ENCODE measurements at places on chromosomes 5 and 9.

GRCh38 chr5:60483050-60483449 lies 216.9 kb downstream of the DEPDC1B start:
- H3K27ac ChIP-seq, result no peak overlapping the region
- H3K27me3 ChIP-seq, result no peaks in the 10 kb centered on the region
- H3K36me3 ChIP-seq, result no peaks in the 10 kb centered on the region
- no peak for DNase-seq
- no peaks in the 10 kb centered on the region for H3K4me1 ChIP-seq

DNA sequence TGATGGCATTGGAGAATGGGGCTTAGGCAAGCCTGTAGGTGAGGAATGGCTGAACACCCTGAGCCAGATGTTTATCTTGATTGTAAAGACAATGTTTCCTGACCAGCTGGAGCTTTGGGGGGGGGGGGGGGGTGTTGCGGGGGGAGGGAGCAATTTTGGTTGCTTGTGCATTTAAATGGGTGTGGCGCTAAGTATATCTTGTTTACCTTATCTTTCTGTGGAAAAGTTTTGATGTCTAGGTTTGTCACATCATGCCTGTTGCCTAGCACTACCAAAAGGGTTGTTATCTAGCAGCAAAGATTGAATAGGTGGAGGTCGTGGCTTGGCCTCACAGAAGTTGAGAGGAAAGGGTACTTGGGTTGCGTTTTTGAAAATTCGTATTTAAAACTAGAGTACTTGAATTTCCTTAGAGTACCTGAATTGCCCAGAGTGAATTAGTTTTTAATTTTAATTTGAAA lies 1.3 kb downstream of the SMAD5 start:
- no peaks in the 10 kb centered on the region for H3K27me3 ChIP-seq
- H3K4me1 ChIP-seq, result peaks cover 29% of the 10 kb centered on the region
- H3K4me3 ChIP-seq, result peak overlapping the region; percentile 86
- DNase-seq, result no peak
- H3K36me3 ChIP-seq, result no peaks in the 10 kb centered on the region

DNA sequence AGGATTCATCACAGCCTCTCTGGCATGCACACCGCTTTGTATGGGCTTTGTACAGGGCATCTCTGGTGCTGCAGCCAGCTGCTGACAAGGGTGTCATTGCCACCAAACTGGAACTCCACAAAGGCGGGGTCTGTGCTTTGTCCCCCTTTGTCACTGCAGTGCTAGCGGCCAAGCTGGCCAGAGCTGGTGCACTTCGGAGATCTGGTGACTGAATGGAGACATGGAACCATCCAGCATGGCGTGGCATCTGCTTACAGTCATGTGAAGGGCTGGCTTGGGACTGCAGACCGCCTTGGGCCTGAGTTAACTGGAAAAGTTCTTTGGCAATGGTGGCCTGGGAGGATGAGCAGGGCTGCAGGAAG lies 18.7 kb upstream of the COL5A1 start:
- no peaks in the 10 kb centered on the region for H3K4me1 ChIP-seq
- no peaks in the 10 kb centered on the region for H3K36me3 ChIP-seq
- H3K27me3 ChIP-seq, result no peaks in the 10 kb centered on the region
- no peak for DNase-seq

DNA sequence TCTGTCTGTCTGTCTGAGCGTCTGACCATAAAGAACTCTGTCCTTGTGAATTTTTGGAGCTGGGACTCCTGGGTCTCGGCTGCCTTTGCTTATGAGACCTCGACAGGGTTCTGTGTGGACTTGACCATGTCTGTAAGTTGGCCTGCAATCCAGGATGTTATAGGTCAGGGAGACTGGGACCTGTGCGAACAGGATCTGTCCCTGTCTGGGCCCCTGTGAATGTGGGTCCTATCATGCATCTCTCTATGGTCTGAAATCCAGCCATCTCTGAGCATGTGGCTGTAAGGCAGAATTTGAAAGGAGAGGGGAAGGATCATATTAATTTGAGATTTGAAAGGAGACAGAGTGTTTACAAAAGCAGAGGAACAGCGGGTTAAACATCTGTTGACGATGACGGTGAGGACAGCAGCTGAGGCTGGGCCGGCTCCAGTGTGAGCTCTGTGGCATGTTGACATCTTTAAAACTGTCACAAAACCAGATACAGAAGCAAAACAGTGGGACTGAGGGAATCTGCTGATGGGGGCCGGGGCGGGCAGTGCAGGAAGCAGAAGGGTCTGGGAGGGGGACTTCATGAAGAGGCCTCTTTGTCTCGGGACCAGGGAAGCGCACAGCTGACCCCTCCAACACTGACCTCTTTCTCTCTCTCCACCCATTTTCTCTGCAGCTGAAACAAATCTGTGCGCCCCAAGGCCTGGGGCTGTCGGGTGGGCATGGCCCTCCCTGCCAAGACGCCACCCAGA lies 19.1 kb upstream of the MVB12B start:
- no peaks in the 10 kb centered on the region for H3K36me3 ChIP-seq
- H3K4me3 ChIP-seq, result no peak overlapping the region
- no peak for DNase-seq
- no peaks in the 10 kb centered on the region for H3K4me1 ChIP-seq

GRCh38 chr9:32161209-32161608 lies 223.2 kb upstream of the ACO1 start:
- no peaks in the 10 kb centered on the region for H3K27me3 ChIP-seq
- DNase-seq, result no peak
- no peak overlapping the region for H3K4me3 ChIP-seq
- no peaks in the 10 kb centered on the region for H3K36me3 ChIP-seq

GRCh38 chr9:111842313-111842712 lies 47.6 kb upstream of the SHOC1 start:
- no peak overlapping the region for H3K27ac ChIP-seq
- H3K27me3 ChIP-seq, result no peaks in the 10 kb centered on the region
- H3K4me1 ChIP-seq, result no peaks in the 10 kb centered on the region

- H3K36me3 ChIP-seq, result no peaks in the 10 kb centered on the region
- no peak overlapping the region for H3K27ac ChIP-seq
- H3K4me1 ChIP-seq, result no peaks in the 10 kb centered on the region
- H3K4me3 ChIP-seq, result no peak overlapping the region
- H3K27me3 ChIP-seq, result no peaks in the 10 kb centered on the region
- DNase-seq, result no peak
Measured at GRCh38 chr9:105854783-105855724, 160.7 kb downstream of the TMEM38B start.

DNA sequence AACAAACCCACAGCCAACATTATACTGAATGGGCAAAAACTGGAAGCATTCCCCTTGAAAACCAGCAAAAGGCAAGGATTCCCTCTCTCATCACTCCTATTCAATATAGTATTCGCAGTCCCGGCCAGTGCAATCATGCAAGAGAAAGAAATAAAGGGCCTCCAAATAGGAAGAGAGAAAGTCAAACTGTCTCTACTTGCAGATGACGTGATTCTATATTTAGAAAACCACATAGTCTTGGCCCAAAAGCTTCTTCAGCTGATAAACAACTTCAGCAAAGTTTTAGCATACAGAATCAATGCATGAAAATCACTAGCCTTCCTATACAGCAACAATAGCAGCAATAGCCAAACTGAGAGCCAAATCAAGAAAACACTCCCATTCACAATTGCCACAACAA lies 333.7 kb upstream of the EDIL3 start:
- H3K27ac ChIP-seq, result no peak overlapping the region
- no peak overlapping the region for H3K4me3 ChIP-seq
- no peak for DNase-seq
- H3K36me3 ChIP-seq, result no peaks in the 10 kb centered on the region

GRCh38 chr9:74755355-74755754 lies 132.4 kb downstream of the TRPM6 start:
- H3K36me3 ChIP-seq, result no peaks in the 10 kb centered on the region
- DNase-seq, result no peak
- H3K4me3 ChIP-seq, result no peak overlapping the region

- no peaks in the 10 kb centered on the region for H3K4me1 ChIP-seq
- no peak overlapping the region for H3K4me3 ChIP-seq
- H3K27me3 ChIP-seq, result no peaks in the 10 kb centered on the region
- H3K27ac ChIP-seq, result no peak overlapping the region
- no peaks in the 10 kb centered on the region for H3K36me3 ChIP-seq
Measured at GRCh38 chr5:154676508-154676907, 78.7 kb upstream of the LARP1 start.

GRCh38 chr5:34849253-34849652 lies 10.3 kb downstream of the TTC23L start:
- H3K27me3 ChIP-seq, result no peaks in the 10 kb centered on the region
- no peaks in the 10 kb centered on the region for H3K36me3 ChIP-seq
- no peak overlapping the region for H3K27ac ChIP-seq
- no peak for DNase-seq
- no peaks in the 10 kb centered on the region for H3K4me1 ChIP-seq

GRCh38 chr5:83662558-83662957 lies 58.1 kb downstream of the HAPLN1 start:
- H3K27ac ChIP-seq, result no peak overlapping the region
- no peaks in the 10 kb centered on the region for H3K27me3 ChIP-seq
- no peak overlapping the region for H3K4me3 ChIP-seq
- DNase-seq, result no peak

DNA sequence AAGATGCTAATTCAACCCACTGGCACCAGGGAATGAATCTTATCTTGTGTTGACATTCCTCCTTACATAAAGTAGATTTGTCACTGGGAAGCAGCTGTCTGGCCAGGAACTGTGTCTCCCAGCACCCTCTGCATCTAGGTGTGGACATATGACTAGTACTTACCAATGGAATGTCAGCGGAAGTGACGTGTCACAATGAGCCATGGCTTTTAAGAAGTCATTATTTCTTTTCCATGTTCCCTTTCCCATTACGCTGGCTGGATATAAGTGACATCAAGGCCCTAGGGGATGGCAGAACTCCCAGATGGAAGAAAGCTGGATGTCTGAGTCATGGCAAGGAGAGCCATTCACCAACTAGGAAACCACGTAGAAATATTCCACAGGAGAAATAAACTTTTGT lies 84.7 kb upstream of the MAST4 start:
- H3K4me3 ChIP-seq, result no peak overlapping the region
- no peaks in the 10 kb centered on the region for H3K4me1 ChIP-seq
- no peaks in the 10 kb centered on the region for H3K27me3 ChIP-seq
- DNase-seq, result no peak
- H3K27ac ChIP-seq, result no peak overlapping the region

GRCh38 chr9:81416476-81417298 lies 272.7 kb downstream of the TLE1 start:
- H3K36me3 ChIP-seq, result no peaks in the 10 kb centered on the region
- H3K4me3 ChIP-seq, result no peak overlapping the region
- H3K4me1 ChIP-seq, result peaks cover 10% of the 10 kb centered on the region
- H3K27me3 ChIP-seq, result no peaks in the 10 kb centered on the region

GRCh38 chr5:64312491-64312890 lies 146.8 kb downstream of the RNF180 start:
- no peak overlapping the region for H3K4me3 ChIP-seq
- no peaks in the 10 kb centered on the region for H3K4me1 ChIP-seq
- no peak for DNase-seq

DNA sequence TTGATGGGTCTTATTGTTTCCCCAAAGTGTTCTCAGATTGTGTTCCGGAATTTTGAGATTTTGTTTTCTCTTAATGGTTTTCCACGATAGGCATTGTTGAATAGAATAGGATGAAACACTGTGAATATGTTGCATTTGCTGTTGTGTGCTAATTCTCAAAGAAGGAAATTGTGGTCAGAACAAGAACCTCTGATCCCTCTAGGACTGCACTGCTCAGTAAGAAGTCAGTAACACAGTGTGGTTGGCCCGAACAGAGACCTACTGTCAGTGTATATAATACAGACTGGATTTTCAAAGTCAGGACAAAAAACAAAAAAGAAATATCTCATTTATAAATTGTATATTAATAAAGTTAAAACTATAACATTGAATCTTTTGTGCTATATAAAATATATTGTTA lies 494.8 kb downstream of the MAT2B start:
- H3K4me1 ChIP-seq, result no peaks in the 10 kb centered on the region
- no peak overlapping the region for H3K27ac ChIP-seq
- no peak overlapping the region for H3K4me3 ChIP-seq

DNA sequence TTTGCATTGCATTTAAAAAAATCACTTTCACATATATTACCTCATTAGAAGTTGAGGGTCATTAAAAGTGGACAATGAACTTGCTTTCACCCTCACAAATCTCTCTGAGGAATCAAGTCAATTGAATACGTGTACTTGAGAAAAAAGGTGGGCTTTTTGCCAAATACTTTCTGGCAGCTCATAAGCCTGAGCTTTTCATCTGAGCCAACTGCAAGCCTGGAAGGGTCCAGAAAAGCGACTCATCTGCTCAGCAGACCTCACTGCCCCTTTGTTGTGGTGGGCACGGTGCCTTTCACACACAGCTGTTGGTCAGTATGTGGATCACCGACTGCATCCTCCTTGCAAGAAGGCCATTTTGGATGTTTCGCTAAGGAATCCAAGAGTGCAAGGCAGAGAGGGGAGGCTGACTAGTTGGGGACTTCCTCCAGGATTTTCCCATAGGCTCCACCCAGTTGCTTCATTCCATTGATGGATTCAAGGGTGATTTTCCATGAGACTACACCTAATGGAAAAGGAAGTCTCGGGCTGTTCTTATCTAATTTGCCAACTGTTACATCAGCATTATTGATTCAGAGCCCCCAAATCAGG lies 564.7 kb downstream of the PDE4D start:
- no peaks in the 10 kb centered on the region for H3K36me3 ChIP-seq
- peaks cover 7% of the 10 kb centered on the region for H3K4me1 ChIP-seq
- H3K4me3 ChIP-seq, result no peak overlapping the region
- no peaks in the 10 kb centered on the region for H3K27me3 ChIP-seq
